ENCODE measurements at places on chromosomes 6 and 20.

GRCh38 chr6:3194535-3195419 is 32.7 kb downstream of the TUBB2B start:
- H3K27me3 ChIP-seq = no peaks in the 10 kb centered on the region
- H3K36me3 ChIP-seq = no peaks in the 10 kb centered on the region
- H3K27ac ChIP-seq = no peak overlapping the region

DNA sequence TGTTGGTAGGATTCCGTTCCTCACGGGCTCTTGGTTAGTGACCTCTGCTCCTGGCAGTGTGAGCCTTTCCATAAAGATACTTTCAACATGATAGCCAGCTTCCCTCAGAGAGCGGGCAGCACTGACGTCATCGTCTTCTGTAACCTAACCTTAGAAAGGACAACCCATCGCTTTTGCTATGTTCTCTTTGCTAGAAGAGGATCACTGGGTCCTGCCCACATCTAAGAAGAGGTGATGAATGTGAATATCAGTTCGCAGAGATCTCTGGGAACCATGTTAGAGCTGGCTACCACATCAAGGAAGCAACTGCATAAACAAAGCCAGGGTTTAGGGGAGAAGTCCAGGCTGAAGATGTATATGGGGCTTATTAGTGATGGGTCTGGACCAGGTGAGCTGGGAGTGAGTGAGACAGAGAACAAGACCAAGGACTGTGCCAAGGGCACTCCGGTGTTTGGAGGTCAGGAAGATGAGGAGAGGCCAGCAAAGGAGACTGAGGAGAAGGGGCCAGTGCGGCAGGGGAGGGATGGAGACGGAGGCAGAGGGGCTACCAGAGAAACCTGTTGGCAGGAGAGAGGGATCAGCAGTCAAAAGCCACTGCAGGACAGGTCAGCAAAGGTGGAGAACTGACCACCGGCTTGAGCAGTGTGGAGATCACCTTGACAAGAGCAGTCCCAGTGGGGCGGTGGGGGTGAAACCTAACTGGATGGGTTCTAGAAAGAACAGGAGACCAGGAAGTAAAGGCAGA is 39.7 kb downstream of the PIM1 start:
- no peak overlapping the region for H3K4me3 ChIP-seq
- no peaks in the 10 kb centered on the region for H3K27me3 ChIP-seq
- H3K27ac ChIP-seq = peak overlapping the region; percentile 56
- peak; percentile 79 for DNase-seq

- no peaks in the 10 kb centered on the region for H3K36me3 ChIP-seq
- no peaks in the 10 kb centered on the region for H3K4me1 ChIP-seq
- H3K4me3 ChIP-seq = no peak overlapping the region
- no peak overlapping the region for H3K27ac ChIP-seq
- no peak for DNase-seq
Observed at GRCh38 chr6:79404677-79405076, 132.6 kb downstream of the LCA5 start.

- no peaks in the 10 kb centered on the region for H3K4me1 ChIP-seq
- no peak for DNase-seq
- no peaks in the 10 kb centered on the region for H3K27me3 ChIP-seq
- H3K4me3 ChIP-seq = no peak overlapping the region
- no peak overlapping the region for H3K27ac ChIP-seq
- no peaks in the 10 kb centered on the region for H3K36me3 ChIP-seq
Observed at GRCh38 chr6:1313384-1313766, 1.5 kb downstream of the FOXQ1 start.

- H3K4me3 ChIP-seq = no peak overlapping the region
- no peaks in the 10 kb centered on the region for H3K27me3 ChIP-seq
- no peak overlapping the region for H3K27ac ChIP-seq
- no peaks in the 10 kb centered on the region for H3K4me1 ChIP-seq
- no peaks in the 10 kb centered on the region for H3K36me3 ChIP-seq
Observed at GRCh38 chr6:44603044-44603686, 215.7 kb downstream of the CDC5L start.

DNA sequence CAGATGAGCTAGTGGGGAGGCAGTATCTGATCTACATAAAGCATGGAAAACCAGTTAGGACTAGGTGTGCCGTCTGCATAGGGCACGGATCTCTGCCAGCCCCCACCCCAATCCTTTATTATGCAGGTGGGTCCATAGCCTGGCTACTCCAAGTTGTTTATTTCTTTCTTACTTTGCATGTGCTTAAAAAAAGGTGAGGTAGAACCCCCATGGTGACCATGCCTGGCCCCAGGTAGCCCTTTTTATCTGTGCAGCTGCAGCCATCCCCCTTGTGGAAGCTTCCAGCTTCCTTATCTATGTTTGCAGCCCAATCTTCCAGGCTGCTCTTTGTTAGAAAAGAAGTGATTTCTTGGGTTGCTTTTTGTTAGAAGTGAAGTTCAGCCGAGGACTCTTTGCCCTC is 9.0 kb upstream of the TREM2 start:
- H3K4me3 ChIP-seq = no peak overlapping the region
- no peak overlapping the region for H3K27ac ChIP-seq
- no peaks in the 10 kb centered on the region for H3K36me3 ChIP-seq
- H3K4me1 ChIP-seq = no peaks in the 10 kb centered on the region

DNA sequence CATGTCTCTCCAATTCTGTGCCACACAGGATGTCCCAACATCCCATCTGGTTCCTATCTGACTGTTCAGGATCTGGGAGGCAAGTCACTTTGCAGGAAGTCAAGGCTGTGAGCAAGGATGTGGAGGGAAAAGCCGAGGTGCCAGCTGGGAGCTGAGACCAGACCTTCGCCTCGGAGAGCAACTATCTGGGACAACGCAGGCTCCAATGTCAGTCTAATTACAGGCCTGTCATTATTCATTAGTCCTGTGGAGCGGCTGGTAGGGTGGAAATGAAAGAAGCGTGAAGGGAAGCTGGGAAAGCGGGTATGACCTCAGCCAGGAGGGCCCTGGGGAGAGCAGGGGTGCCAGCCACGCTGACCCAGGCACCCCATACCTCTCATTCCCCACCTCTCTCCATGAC is 147.3 kb downstream of the UNC5CL start:
- H3K27me3 ChIP-seq = peaks cover 11% of the 10 kb centered on the region
- no peak for DNase-seq
- no peak overlapping the region for H3K4me3 ChIP-seq
- H3K36me3 ChIP-seq = no peaks in the 10 kb centered on the region

GRCh38 chr6:132004668-132005067 is 53.5 kb upstream of the CCN2 start:
- H3K27me3 ChIP-seq = no peaks in the 10 kb centered on the region
- no peak overlapping the region for H3K4me3 ChIP-seq
- no peaks in the 10 kb centered on the region for H3K36me3 ChIP-seq
- no peaks in the 10 kb centered on the region for H3K4me1 ChIP-seq
- no peak for DNase-seq

DNA sequence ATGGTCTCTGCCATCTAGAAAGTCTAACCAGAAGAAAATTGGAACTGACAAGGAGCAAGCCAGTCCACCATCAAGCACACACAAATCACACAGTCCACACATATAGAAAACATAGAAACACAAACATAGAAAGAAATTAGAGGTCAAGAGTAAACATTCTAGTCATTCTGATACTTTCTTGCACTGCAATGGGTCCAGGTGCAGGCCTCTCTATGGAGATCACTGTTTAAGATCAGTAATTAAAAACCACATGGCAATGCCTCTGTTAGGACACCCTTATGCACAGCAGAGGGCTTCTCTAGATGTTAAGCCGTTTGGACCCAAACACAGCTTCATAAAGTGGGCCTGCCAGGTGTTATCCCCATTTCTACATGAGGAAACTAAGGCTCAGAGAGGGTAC is 42.8 kb upstream of the SLC22A23 start:
- no peaks in the 10 kb centered on the region for H3K4me1 ChIP-seq
- no peaks in the 10 kb centered on the region for H3K36me3 ChIP-seq
- peaks cover 4% of the 10 kb centered on the region for H3K27me3 ChIP-seq
- DNase-seq = no peak
- H3K4me3 ChIP-seq = no peak overlapping the region
- H3K27ac ChIP-seq = no peak overlapping the region

- H3K27me3 ChIP-seq = no peaks in the 10 kb centered on the region
- H3K27ac ChIP-seq = no peak overlapping the region
- no peak for DNase-seq
- H3K36me3 ChIP-seq = no peaks in the 10 kb centered on the region
- H3K4me1 ChIP-seq = no peaks in the 10 kb centered on the region
Observed at GRCh38 chr6:128807577-128807976, 75.4 kb upstream of the LAMA2 start.

DNA sequence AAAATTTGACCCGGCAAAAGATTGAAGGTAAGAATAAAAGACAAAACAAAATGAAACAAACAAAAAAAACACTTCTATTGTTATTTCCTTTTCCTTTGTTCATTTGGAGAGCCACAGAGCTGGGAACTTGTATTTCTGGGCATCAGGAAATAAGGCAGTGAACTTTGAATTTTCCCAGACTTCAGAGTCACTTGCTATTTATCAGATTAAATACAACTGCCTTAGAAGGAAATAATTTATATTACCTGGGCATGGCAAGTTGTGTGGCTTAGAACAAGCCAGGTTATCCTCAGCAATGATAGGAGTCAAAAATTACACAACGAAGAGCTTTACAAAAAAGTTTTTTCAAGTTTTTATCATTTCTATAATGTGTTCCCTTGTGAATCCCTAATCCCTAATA is 20.2 kb upstream of the MRAP2 start:
- DNase-seq = no peak
- no peaks in the 10 kb centered on the region for H3K27me3 ChIP-seq
- H3K27ac ChIP-seq = no peak overlapping the region
- no peaks in the 10 kb centered on the region for H3K36me3 ChIP-seq
- H3K4me3 ChIP-seq = no peak overlapping the region
- no peaks in the 10 kb centered on the region for H3K4me1 ChIP-seq

DNA sequence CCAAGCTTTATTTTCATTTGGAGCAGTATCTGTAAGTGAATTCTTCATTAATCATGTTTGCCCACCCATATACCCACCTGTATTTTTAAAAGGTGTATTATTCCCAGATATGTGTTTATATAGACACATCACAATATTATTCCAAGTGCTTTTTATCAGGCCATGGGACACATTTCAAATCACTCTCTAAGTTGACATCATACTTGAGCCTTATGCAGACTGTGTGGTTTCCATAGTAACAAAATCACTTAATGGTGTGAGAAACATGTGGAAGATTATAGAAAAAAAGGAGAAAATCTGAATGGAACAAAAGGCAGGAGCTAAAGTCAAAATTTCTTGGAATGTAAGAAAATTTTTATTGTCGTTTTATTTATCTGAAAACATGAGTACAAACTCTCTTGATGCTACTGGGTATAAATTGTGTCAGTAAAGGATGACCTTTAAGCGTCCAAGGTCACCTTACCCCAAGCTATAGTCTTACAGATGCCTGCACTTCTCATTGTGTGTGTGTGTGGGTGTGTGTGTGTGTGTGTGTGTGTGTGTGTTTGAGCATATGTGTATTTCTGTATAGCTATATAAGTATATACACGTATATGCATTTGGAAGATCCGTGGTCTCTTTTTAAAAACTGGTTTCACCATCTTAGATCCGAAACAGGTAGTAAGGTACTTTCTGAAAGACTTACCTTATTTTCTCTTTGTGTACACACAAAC is 79.8 kb upstream of the CCN6 start:
- no peaks in the 10 kb centered on the region for H3K36me3 ChIP-seq
- no peak overlapping the region for H3K27ac ChIP-seq
- no peak overlapping the region for H3K4me3 ChIP-seq

DNA sequence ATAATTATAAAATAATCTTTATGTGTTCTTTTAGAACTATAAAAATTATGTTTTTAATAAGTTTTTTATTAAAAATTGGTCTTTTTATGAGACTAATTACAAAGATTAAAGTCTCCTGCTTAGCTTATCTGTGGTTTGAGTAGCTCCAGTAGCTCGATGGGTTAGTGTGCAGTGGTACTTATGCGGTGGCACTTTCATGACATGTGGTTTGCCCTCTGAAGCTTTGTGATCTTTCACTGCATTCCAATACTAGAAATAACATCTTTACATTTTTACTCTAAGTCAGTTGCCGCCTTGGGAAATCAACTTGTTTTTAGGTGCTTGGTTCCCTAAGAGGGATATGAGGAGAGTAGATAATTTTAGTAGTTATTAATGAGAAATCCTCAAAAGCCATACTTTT is 699.5 kb upstream of the FLRT3 start:
- no peaks in the 10 kb centered on the region for H3K36me3 ChIP-seq
- no peak overlapping the region for H3K4me3 ChIP-seq
- peaks cover 26% of the 10 kb centered on the region for H3K4me1 ChIP-seq
- DNase-seq = peak; percentile 69
- peak overlapping the region; percentile 65 for H3K27ac ChIP-seq

DNA sequence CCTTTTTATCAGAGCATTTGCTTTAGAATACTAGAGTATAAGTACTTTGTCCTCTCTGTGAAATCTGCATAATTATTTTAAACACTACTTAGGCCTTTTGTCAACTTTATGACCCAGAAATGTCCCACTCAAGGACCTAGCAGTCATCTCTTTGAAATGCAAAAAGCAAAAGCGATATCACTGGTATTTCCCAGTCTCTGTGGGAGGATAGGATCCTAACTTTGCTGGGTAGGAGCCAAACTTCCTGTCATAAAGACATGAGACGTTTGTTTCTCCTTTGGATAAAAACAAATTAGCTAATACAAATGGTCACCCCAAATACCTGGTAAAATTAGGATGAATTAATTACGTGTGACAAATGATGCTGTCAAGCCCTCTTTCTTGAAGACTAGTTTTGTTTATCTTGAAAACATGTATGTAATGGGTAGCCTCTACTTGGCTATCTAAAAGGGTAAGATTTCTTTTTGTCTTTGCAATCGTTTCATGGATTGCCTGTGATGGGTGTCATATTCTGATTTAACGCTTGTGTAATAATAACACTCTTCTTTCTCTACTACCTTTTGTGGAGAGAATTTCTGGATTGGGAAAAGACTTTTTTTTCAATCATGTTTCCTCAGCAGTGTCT is 36.2 kb downstream of the DCDC2 start:
- H3K4me1 ChIP-seq = no peaks in the 10 kb centered on the region
- H3K4me3 ChIP-seq = no peak overlapping the region
- H3K27ac ChIP-seq = no peak overlapping the region
- DNase-seq = no peak

DNA sequence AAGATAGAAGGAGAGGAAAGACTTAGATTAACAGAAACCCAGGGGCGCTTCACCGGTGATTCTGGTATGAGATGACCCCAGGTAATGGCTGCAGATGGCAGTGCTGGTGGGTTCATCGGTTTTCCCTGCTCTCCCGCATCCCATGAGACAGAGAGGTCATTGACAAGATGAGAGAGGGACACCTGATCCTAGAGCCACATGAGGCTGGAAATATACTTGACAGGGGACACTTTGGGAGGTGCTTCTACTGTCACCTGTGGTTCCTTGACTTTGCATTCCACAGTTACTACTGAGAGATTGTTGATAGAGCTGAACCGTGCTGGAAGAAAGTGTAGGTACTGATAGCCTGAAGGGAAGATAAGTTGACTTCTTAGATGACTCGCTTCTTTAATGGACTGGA is 74.3 kb downstream of the SYNDIG1 start:
- no peaks in the 10 kb centered on the region for H3K4me1 ChIP-seq
- no peaks in the 10 kb centered on the region for H3K36me3 ChIP-seq
- no peaks in the 10 kb centered on the region for H3K27me3 ChIP-seq
